Vagina (tissue), 2 donors: ENCODE measurements at places on chromosomes 16 and 17. TPM values are rescaled to one million over a fixed set of nuclear protein-coding genes. Genes with fewer than 3 reads are reported as not detected.

DNA sequence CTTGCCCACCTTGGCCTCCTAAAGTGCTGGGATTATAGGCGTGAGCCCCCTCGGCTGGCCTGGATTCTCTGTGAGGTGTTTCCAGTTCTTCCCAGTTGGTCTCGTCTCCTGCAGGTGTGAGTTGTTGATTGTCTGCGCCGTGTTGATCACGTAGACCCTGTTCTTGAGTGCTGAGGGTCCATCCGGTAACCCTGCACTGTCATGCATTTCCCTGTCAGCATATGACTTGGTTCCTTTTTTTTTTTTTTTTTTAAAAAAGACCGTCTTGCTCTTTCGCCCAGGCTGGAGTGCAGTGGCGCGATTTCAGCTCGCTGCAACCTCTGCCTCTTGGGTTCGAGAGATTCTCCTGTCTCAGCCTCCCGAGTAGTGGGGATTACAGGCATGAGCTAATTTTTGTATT, 17.3 kb downstream of the MGRN1 start:
- no peak overlapping the region for H3K4me3 ChIP-seq
- peaks cover 34% of the 10 kb centered on the region for H3K4me1 ChIP-seq
- H3K27ac ChIP-seq: no peak overlapping the region
- H3K27me3 ChIP-seq: no peaks in the 10 kb centered on the region
- no peak for DNase-seq

DNA sequence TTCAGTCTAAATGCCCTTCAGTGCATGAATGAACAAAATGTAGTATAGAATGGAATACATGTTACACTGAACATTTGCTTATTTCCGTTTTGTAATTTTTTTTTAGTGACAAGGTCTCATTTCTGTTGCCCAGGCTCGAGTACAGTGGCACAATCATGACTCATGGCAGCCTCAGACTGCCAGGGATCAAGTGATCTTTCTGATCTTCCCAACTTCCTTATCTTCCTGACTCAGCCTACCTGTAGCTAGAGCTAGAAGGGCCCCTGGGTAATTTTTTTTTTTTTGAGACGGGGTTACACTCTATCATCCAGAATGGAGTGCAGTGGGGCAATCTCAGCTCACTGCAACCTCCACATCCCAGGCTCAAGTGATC, 7.3 kb upstream of the SLX4 start:
- peaks cover 3% of the 10 kb centered on the region for H3K4me1 ChIP-seq
- H3K36me3 ChIP-seq: no peaks in the 10 kb centered on the region
- H3K4me3 ChIP-seq: no peak overlapping the region
- DNase-seq: no peak
- H3K27me3 ChIP-seq: no peaks in the 10 kb centered on the region

GRCh38 chr17:15954222-15954621, 9.3 kb downstream of the ADORA2B start:
- no peaks in the 10 kb centered on the region for H3K36me3 ChIP-seq
- DNase-seq: no peak
- H3K4me3 ChIP-seq: no peak overlapping the region
- peaks cover 7% of the 10 kb centered on the region for H3K4me1 ChIP-seq
- H3K27ac ChIP-seq: no peak overlapping the region

Gene AOC3
- total RNA-seq: 31.7 TPM
